CD4-positive, alpha-beta T cell treated with Interleukin-1 beta for 1 hour (primary cell): ENCODE measurements at places on chromosomes 2 and 18.
A peak's percentile ranks its signal among the peaks of the same experiment; 100 is the strongest.

GRCh38 chr2:145638675-145639074 is 1118.8 kb upstream of the ZEB2 start:
- DNase-seq: no peak

- DNase-seq: no peak
Observed at GRCh38 chr2:98355881-98356280, 9.6 kb downstream of the CNGA3 start.

DNA sequence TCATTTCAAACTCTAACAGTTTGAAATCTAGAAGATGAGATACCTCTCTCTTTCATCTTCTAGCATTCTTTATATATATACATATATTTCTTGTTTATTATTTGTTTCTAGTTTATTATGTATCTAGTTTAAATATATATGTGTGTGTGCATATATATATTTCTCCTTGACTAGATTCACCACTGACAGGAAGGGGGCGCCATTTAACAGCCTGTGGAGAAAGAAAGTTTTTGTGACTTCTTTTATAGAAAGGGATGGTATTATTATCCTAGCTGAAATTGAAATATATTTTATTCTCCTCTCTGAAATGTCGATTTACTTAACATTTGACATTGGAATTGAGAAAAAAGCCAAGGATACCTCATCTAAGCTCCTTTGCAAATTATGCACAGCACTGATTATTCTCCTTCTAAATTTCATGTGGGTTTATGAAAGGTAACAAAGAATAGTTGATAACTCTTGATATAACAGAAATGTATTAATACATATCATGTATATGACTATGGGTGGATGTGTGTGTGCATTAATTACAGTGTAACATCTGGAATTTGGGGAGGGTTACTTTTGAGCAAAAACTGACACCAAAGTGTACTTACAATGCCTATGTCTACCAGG is 160.7 kb upstream of the NT5C1B start:
- peak; percentile 10 for DNase-seq

DNA sequence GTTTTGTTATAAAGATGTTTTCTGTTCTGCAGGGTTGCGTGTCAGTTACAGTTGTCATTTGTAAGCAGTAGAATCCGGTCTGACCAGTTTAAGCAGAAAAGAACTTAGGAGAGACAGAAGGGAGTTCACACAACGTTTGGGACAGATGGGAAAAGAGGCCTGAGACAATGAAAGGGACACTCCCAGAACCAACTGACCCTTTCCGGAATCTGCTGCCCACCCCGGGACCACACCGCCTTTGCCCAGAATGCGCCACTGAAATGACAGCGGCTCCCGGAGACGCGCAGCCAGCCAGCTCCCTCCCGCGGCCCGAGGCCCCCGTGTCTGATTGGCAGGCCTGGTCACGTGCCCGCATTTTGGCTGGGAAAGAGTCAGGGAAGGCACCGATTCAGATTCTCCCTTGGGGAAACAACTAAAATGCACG is 244.6 kb downstream of the BCL2 start:
- peak; percentile 56 for DNase-seq

- no peak for DNase-seq
Observed at GRCh38 chr2:133682347-133682746, 114.1 kb upstream of the NCKAP5 start.

- DNase-seq: no peak
Observed at GRCh38 chr2:145108361-145108778, 588.5 kb upstream of the ZEB2 start.
